ENCODE measurements at places on chromosomes 7 and 10. TPM values are rescaled to one million over a fixed set of nuclear protein-coding genes. Genes with fewer than 3 reads are reported as not detected.

The ZNF3 gene
- polyA plus RNA-seq = 28.0 TPM

The PDGFA gene
- 4.5 TPM for polyA plus RNA-seq

The SHTN1 gene
- polyA plus RNA-seq = 16.3 TPM

The SRGN gene
- polyA plus RNA-seq = 67.3 TPM

The PRKG1 gene
- 2.8 TPM for polyA plus RNA-seq

The STEAP1B gene
- 0.78 TPM for polyA plus RNA-seq

The CDNF gene
- polyA plus RNA-seq = 3.4 TPM

The TYW1B gene
- 2.8 TPM for polyA plus RNA-seq

The SAMD8 gene
- 15.2 TPM for polyA plus RNA-seq

Data from ovary (tissue), 10 donors.